Neuronal stem cell (in vitro differentiated cells): ENCODE measurements at places on chromosomes 3 and 15.
A peak's percentile ranks its signal among the peaks of the same experiment; 100 is the strongest.

GRCh38 chr15:37079726-37080125 is 20.6 kb downstream of the MEIS2 start:
- peaks cover 5% of the 10 kb centered on the region for H3K4me1 ChIP-seq
- no peak overlapping the region for H3K27ac ChIP-seq
- no peak for DNase-seq
- H3K36me3 ChIP-seq: peaks cover 8% of the 10 kb centered on the region
- H3K4me3 ChIP-seq: no peak overlapping the region

GRCh38 chr3:193977622-193978021 is 158.3 kb upstream of the HES1 start:
- DNase-seq: no peak
- H3K27me3 ChIP-seq: no peaks in the 10 kb centered on the region
- no peak overlapping the region for H3K27ac ChIP-seq

GRCh38 chr3:23659274-23659673 is 146.5 kb upstream of the UBE2E1 start:
- no peak overlapping the region for H3K27ac ChIP-seq
- H3K4me1 ChIP-seq: no peaks in the 10 kb centered on the region
- H3K4me3 ChIP-seq: no peak overlapping the region
- no peaks in the 10 kb centered on the region for H3K36me3 ChIP-seq
- H3K27me3 ChIP-seq: no peaks in the 10 kb centered on the region

DNA sequence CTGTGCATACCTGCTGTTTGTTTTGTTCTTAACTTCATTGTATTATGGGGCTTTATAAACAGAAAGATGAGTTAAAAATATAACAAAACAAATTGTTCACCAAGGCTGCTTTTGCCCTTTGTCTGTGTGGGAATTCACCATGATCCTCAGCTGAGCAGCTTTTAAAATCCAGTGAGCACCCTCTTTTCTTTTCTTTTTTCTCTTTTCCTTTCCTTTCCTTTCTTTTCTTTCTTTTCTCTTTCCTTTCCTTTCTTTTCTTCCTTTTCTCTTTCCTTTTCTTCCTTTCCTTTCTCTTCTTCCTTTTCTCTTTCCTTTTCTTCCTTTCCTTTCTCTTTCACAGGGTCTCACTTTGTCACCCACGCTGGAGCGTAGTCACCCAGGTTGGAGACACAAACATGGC is 38.3 kb downstream of the RAB8B start:
- no peaks in the 10 kb centered on the region for H3K27me3 ChIP-seq
- H3K36me3 ChIP-seq: peaks cover 16% of the 10 kb centered on the region
- peaks cover 2% of the 10 kb centered on the region for H3K4me1 ChIP-seq
- H3K27ac ChIP-seq: no peak overlapping the region
- DNase-seq: no peak

- peak overlapping the region; percentile 34 for H3K4me3 ChIP-seq
- no peaks in the 10 kb centered on the region for H3K4me1 ChIP-seq
- no peaks in the 10 kb centered on the region for H3K27me3 ChIP-seq
- no peak for DNase-seq
- H3K27ac ChIP-seq: no peak overlapping the region
- no peaks in the 10 kb centered on the region for H3K36me3 ChIP-seq
These were observed 24.7 kb downstream of the SLC15A2 start for GRCh38 chr3:121918779-121919483.

GRCh38 chr15:65033659-65034269 is 4.3 kb upstream of the MTFMT start:
- H3K27ac ChIP-seq: no peak overlapping the region
- H3K27me3 ChIP-seq: peaks cover 3% of the 10 kb centered on the region
- no peaks in the 10 kb centered on the region for H3K36me3 ChIP-seq

- H3K27me3 ChIP-seq: no peaks in the 10 kb centered on the region
- H3K27ac ChIP-seq: no peak overlapping the region
- H3K4me1 ChIP-seq: peaks cover 3% of the 10 kb centered on the region
- no peak for DNase-seq
These were observed 271.5 kb downstream of the TLE3 start for GRCh38 chr15:69825941-69826818.
